ENCODE measurements at places on chromosomes 1 and 21.

GRCh38 chr1:203424861-203425662 lies 50.5 kb upstream of the PRELP start:
- DNase-seq: no peak

DNA sequence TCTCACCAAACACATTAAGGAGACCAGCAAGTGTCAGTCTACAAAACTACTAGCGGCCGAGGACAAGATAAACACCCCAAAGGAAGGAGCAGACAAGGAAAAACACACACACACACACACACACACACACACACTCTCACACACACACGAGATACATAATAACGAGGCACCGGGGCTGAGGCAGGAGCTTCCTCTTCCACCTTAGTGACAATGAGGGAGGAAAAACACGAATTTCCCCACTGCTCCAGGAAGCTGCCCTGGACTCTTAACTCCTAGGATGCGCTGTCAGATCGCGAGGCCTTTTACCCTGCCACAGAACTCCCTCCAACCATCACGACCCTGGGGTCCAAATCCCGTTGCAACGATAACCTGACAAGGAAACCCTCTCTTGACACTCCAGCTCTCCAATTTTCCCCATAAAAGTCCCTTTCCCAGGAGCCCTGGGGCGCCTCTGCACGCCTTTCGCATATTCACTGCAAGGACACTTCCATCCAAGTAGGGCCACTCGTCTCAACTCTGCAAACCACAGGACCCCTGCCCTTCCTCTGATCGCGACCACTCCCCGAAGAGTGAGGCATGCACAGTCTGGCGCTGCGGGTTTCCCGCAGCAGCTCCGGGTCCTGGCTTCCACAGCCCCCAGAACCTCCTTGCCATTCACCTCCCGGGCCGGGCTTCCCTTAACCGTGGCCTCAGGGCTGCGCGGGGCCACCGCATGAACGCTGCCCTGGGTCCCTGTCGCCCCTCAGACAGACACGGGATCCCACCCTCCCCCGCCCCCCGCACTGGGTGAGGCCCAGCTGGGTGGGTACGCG lies 581 bp downstream of the ETV3 start:
- DNase-seq: peak; percentile 19

GRCh38 chr1:180800945-180801344 lies 111.8 kb upstream of the KIAA1614 start:
- DNase-seq: no peak

DNA sequence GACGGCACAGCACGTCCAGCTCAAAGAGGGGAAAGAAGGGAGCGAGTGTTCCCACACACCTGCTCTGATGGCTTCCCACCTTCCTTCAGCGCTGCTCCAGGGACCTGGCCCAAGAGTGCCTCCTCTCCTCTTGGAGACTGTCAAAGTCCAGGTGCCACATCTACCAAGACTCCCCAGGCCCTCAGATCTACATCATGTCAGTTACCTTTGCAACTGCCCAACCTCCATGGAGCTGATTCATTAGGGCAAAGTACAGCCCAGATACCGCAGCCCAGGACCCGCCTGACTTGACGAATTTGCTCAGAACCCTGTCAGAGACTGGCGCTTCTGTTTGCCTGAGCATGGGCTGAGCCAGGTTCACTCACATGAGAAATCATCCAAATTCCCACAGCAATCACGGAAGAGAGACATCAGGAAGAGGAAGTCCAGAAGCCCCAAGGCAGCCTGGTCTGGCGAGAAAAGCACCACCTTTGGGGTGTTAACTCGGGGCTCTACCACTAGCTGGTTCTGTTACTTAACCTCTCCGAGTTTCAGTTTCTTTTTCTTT lies at the start of gene SEC16B:
TSS of gene SEC16B (minus strand) at position 234 of the 547 bp plus-strand sequence. CDS start 2,077 bp downstream, outside the sequence.
- no peak for DNase-seq

DNA sequence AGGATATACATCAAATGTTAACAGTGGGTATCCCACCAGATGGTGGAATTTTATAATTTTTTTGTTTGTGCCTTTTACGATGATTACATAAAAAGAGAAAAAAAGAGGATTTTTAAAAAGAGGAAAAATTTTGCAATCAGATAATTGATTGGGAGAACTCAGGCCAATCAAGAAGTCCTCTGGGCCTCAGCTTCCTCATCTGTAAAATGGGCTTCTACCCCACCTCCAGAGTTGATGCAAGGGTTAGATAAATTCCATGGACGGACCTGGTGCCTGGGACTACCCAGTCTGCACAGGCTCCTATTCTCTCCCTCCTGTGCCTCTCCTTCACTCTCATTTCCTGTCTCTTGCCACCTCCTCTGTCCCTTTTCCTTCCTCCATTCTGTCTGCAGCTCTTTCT lies 88.9 kb downstream of the TRABD2B start:
- no peak for DNase-seq

- no peak for DNase-seq
Observed at GRCh38 chr1:210596641-210597040, 267.9 kb downstream of the HHAT start.

DNA sequence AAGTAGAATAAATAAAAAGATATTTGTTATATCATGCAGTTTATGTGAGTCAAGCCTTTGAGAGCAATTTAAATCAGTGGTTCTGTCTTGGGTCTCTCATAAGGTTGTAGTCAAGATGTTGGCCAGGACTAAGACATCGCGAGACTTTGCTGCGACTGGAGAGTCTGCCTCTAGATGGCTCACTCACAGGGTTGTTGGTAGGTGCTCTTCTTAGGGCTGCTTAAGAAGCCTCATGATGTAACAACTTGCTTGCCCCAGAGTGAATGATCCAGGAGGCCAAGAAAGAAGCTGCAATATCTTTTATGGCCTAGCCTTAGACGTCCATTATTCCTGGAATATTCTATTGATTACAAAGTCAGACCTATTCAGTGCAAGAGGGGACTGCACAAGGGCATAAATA lies 73.1 kb upstream of the CACHD1 start:
- DNase-seq: no peak

Measured in CD4-positive, alpha-beta memory T cell (primary cell).